ENCODE measurements at places on chromosomes 2 and 18. TPM values are rescaled to one million over a fixed set of nuclear protein-coding genes. Genes with fewer than 3 reads are reported as not detected.

DNA sequence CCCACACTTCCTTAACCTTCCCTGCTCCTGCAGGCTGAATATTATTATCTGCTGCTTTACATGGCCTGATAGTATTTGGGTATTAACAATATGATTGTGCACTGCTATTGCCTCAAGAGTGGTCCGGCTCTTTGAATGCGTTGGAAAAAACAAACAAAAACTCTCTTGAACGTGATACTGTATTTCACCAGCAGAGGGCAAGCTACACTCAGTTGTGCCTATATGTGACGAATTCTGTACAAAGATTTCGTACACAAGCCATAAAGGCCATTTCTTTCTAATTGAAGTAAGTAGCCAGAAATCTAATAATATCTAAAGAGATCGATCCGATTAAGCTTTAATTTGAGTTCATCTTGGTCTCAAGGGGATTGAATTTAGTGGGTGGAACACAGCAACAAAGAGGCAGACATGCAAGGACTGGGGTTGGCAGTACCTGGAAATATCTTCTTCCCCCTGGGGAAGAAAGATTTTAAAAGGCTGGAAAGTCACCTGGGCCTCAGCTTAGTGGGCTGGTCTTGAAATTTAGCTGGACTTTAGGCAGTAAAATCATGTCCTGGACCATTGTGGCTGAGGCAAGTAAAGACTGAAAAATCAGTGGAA is 49.3 kb upstream of the RAB6D start:
- no peak for DNase-seq

- DNase-seq: no peak
These were observed 398.8 kb upstream of the TRIB2 start for GRCh38 chr2:12317814-12318426.

- no peak for DNase-seq
These were observed 14.0 kb downstream of the MBD2 start for GRCh38 chr18:54210463-54210862.

GRCh38 chr2:206940546-206940945 is 1.2 kb downstream of the CPO start:
- no peak for DNase-seq

DNA sequence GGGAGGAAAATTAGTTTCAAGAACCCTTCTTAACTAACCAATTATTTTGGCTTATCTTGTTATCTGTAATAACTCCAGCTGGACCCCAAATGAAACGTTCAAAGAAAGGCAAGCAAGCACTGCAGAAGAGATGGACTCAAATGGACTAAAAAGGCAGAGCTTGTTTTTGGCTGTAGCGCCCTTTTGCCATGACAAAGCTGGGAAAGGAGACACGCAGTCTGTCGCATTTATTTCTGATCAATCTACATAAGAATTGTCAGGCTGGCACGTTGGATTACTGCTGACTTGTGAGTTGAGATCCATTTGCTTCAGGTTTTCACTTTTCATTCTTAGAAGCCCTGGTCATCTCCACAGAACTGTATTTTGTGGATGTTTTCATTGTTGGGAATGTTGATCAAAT is 402.9 kb downstream of the TMEM182 start:
- DNase-seq: no peak

- no peak for DNase-seq
These were observed 290.1 kb upstream of the HDAC4 start for GRCh38 chr2:239690651-239691631.

- DNase-seq: no peak
These were observed 271.1 kb upstream of the CDH19 start for GRCh38 chr18:66874812-66875474.

Gene PJVK
- total RNA-seq: 2.0 TPM

DNA sequence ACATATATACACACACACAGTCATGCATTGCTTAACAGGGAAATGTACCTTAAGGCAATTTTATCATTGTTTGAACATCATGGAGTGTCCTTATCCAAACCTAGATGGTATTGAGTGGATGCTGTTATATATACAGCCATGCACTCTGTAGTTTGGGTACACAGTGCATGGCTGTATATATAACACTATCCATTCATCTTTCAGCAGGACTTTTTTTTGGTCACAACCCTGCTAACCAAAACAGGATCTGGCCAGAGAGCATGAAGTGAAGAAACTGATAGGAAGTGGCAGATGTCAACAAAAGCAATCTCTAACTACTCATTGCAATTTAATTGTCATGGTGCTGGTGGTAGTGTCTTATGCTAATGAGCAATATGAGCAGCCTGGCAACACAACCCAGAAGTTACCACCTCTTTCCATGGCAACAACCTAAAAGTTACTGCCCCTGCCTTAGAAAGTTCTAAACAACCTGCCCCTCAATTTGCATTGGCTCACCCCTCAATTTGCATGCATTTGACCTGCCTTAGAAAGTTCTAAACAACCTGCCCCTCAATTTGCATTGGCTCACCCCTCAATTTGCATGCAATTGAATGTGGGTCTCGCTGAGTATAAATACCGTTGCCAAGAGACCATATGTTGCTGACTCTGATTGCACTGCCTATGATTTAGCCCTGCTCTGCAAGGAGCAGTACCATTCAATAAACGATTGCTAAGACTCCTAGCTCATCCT is 434.9 kb downstream of the DSEL start:
- no peak for DNase-seq

DNA sequence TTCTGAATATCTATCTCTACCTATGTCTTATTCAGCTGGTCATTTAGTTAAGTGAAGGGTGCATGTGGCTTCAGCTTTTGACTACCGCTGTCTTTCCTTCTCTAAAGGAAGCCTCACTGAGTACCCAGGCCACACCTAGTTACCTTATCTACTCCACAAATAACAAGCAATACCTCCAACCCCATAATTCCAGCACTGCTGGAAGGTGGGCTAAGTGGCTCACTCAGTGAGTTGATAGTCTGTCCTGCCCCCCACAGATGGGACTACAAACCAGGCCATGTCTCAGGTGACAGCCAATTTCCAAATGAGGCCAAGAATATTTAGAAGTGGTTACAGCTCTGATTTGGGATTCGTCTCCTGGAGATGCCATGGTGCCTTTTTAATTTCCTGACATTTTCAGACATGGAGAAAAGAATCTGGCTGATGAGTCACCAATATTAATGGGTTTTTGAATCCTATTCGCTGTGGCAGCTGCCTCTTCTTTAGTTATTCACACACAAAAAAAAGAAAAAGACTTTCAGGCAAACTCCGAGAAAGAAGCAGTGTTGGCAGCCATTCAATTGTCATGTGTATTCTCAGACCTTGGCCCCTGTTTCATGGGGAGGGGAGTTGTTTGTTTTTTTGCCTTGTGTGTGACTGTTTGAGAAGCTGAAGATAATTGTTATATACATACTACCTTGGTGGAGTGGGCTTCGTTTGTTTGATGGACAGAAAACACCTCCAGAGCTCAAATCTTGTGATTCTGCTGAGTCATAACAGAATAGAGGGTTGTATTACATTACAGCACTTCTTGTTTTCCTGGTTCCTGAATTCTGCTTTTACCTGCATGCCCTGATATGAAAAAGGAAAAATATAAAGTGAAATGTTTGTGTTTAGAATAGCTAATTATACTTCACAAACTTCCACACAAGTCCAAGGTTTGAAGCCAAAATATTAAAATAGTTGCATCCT is 64.2 kb downstream of the SCG2 start:
- DNase-seq: no peak

Gene CREB1
- 108 TPM for total RNA-seq

GRCh38 chr18:46133534-46133933 is 29.3 kb downstream of the HAUS1 start:
- DNase-seq: no peak

Gene DLGAP1
- total RNA-seq: 13.6 TPM

- no peak for DNase-seq
These were observed 61.1 kb downstream of the CABLES1 start for GRCh38 chr18:23196119-23197007.

DNA sequence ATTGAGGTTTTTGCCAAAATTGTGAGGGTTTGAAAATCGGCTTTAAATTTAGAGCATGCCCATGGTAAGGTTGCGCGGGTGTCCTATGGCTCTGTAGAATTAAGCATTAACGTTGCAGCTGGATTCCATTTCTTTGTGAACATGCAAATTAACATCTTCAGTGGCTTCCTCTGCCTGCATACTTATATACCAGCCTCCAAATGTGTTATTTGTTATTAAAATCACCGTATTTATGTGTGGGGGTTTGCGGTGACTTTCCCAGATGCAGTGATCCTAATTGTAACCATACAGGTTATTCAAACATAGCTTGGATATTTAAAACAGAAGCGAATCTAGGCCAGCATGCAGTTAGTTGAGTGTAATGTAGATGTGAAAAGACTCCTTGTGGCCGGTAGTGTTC is 80.2 kb downstream of the TGOLN2 start:
- no peak for DNase-seq

GRCh38 chr2:112920923-112921532 is 10.1 kb downstream of the IL37 start:
- no peak for DNase-seq

Gene ERFE
- total RNA-seq: 12.2 TPM

GRCh38 chr2:182545420-182546167 is 118.8 kb upstream of the PDE1A start:
- no peak for DNase-seq

Measured in glutamatergic neuron (in vitro differentiated cells).